ENCODE measurements at places on chromosomes 3 and 15.

DNA sequence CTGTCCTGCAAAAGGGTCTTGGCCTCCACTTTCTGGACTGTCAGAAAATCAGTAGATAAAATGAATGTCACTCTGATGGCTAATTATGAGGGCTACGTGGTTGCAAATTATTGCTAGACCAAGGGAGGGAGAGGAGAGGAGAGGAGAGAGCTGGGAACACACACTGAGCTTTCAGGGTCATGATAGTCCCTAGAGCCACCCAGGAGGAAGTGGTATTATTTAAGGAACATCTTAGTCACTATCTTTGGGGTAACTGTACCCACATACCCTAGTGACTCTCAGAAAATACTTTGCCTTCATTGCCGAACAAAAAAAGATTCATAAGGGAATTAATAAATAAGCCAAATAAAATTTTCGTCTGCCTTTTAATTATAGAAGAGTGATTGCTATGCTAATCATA lies 642.3 kb upstream of the CFAP20DC start:
- DNase-seq: no peak

- DNase-seq: peak; percentile 69
Measured at GRCh38 chr3:172591876-172592771, 68.9 kb upstream of the TNFSF10 start.

- DNase-seq: no peak
Measured at GRCh38 chr3:183244981-183245476, 8.0 kb upstream of the B3GNT5 start.

DNA sequence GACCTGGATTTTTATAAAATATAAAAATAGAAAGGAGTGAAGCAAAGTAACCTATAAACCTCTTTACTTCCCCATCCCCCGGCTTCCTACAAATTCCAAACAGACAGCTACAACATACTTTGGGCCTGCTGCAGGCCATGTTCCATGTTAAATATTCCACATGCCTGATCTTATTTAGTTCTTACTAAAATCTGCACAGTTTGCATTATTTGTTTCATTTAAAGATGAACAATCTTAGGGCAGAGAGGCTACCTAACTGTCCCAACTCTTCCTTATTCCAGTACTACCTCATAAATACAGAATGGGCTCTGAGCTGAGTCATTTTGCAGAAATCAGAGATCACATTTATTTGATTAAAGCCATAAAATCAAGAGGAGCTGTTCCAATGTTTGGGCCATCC lies 665.0 kb downstream of the PDCD6IP start:
- no peak for DNase-seq

DNA sequence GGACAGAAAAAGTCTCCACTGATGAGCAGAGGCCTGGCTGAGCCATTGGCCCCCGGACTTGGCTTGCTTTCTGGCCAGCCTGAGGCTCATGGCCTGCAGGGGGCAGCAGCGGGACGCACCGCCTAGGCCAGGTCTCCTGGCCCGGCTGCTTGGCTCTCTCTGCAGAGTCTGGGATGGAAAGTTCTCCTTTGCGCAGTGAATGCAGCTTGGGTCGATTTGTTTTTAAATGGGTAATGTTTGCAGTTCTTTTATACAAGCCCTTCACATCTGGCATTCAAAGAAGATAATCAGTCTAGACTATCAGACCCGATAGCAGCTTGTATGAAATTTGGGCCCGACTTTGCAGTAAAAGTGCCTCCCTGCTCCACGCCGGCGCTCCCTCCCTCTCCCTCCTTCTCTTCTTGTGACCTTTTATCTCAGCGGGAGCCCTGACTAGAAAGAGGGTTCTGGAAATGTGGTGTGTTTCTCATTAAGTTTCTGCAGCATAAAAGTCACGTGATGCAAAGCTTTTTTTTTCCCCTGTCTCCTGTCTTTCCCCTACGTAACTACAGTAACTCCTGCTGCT lies 59.9 kb downstream of the ZNF621 start:
- peak; percentile 35 for DNase-seq

- DNase-seq: no peak
Measured at GRCh38 chr3:96986241-96986640, 171.8 kb downstream of the EPHA6 start.

DNA sequence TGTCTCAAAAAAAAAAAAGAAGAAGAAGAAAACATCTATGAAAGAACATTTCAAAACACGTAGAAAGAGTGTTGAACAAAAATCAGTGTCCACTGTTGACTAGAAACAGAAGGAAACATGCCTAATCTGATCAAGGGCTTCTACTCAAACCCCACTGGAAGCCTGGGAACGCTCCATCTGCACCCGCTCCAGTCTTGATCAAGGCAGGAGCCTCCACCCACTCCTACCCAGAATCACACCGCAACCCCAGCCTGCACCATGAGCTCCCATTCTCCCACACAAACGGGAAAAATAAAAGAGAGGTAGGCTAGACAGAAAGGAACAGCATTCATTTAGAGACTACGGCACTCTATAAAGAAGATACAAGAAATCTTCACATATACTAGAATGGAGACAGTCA lies 40.9 kb upstream of the OCA2 start:
- DNase-seq: no peak

GRCh38 chr3:105365391-105366325 lies 1.1 kb upstream of the ALCAM start:
- DNase-seq: no peak

DNA sequence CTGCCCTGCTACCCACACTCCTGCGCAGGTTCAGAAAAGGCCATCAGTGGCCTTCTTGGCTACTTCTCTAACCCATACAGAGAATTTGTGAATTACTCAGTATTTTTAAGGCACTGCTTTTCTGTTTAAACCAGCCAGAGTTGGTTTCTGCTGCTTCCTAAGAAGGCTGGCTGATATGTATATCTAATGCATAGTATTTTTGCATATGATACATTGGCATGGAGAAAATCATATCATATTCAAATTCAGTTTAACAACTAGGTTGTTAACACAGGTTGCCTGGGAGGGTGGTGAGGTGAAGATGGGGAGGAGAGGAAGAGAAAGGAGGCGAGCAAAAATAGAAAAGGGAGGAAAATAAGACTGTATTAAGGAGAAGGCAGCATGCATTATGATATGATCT lies 132.8 kb upstream of the ADPGK start:
- DNase-seq: no peak

GRCh38 chr3:66270701-66271100 lies 49.9 kb downstream of the SLC25A26 start:
- DNase-seq: no peak

- peak; percentile 67 for DNase-seq
Measured at GRCh38 chr3:27721717-27722564, at the start of gene EOMES. EOMES (minus strand) TSS chr3:27722323; CDS start chr3:27722294, 29 bp downstream.

GRCh38 chr3:40229963-40230362 lies 79.5 kb upstream of the EIF1B start:
- DNase-seq: no peak

- no peak for DNase-seq
Measured at GRCh38 chr15:83206526-83207008, 1.1 kb downstream of the HDGFL3 start.

DNA sequence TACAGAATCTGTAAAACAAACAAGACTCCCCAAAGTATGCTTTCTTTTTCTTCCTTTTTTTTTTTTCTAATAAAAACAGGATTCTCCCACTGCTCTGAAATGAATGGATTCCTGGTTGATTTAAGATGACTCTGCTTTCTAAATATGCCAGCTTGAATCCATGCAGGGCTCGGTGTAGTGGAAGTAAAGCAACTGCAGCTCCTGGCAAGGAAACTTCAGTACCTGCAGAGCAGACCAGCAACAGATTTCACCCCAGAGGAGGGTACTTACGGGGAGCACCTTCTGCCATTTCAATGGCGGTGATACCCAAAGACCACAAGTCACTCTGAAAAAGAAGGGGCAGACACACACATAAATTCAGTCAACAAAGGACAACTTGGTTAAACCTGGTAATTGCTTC lies 150.5 kb upstream of the SLC2A2 start:
- DNase-seq: no peak

Measured in activated naive CD8-positive, alpha-beta T cell treated with anti-CD3 and anti-CD28 coated beads, Interleukin-2, amount 50 U/mL, for 16 hours (primary cell).